ENCODE measurements at places on chromosomes 1 and 21. TPM values are rescaled to one million over a fixed set of nuclear protein-coding genes. Genes with fewer than 3 reads are reported as not detected.

SLC1A7 gene
- total RNA-seq: 0.14 TPM

CYP4B1 gene
- not detected for total RNA-seq

C1QTNF12 gene
- 0.44 TPM for total RNA-seq

ST6GALNAC5 gene
- 7.3 TPM for total RNA-seq

KCNK1 gene
- 0.22 TPM for total RNA-seq

ZNF593OS gene
- not detected for total RNA-seq

VHLL gene
- total RNA-seq: 0.29 TPM

NKAIN1 gene
- total RNA-seq: not detected

PRRX1 gene
- 370 TPM for total RNA-seq

BTG3 gene
- 29.3 TPM for total RNA-seq
